ENCODE measurements at places on chromosomes 6 and 20. TPM values are rescaled to one million over a fixed set of nuclear protein-coding genes. Genes with fewer than 3 reads are reported as not detected.

The CARMIL1 gene
- 12.4 TPM for total RNA-seq

The DZANK1 gene
- total RNA-seq = 0.32 TPM

The GJA10 gene
- total RNA-seq = not detected

The TMEM170B gene
- 8.5 TPM for total RNA-seq

DNA sequence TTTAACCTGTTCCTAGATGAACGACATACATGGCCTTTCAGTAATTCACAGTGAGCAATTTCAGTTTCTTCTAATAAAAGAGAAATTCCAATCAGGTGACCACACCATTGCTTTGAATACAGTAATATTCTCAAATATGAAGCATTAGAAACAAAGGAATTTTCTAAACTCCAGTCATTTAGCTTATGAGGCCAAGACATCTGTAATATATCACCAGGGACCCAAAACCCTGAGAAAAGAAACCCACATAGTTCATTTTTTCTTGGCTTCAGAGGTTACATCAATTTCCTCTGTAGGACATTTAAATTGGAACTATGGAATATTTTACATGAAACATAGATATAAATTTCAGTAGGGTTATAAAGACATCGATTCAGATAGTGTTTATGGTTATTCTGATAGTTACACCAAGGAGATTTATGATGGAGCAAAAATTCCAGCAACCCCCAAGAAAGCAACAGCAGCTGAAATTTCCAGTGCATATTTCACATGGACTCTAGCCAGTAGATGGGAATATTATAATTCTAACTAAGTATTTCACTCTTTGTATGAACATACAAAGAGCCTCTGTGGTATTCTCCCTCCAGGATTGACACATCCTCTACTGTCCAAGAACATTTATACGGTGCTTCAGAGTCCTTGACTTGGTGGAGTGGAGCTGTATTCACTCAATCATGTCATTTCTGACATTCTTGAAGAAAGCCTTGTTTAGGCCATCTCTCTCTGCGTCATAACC lies 82.9 kb downstream of the ADGRG6 start:
- no peak for DNase-seq

The PTCHD4 gene
- total RNA-seq = 19.2 TPM

- DNase-seq = no peak
Observed at GRCh38 chr6:28135393-28135792, 6.3 kb upstream of the ZKSCAN8 start.

The EEF1E1 gene
- 52.1 TPM for total RNA-seq

DNA sequence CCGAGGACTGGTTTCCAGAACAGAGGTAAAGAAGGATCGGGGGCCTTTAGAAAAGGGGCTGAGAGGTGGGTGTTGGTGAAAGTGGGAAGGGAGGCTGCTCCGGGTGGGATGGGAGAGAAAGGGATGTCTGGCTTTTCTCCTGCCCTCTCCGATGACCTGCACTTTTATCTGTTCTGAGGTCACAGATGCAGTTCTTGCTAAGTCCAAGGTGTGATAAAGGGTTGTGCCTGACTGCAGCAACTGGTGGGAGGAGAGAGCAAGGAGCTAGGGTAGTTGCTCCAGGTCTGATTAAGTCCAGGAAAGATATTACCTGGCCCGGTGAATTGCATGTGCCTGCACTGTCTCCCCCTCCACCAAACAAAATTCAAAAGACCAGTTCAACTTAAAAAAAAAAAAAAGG lies 145.6 kb upstream of the SOX4 start:
- DNase-seq = no peak

GRCh38 chr20:53706466-53707370 lies 113.1 kb upstream of the ZNF217 start:
- DNase-seq = peak; percentile 90
